ENCODE measurements at places on chromosomes 13 and 19.

- DNase-seq, result no peak
Measured at GRCh38 chr13:110463871-110464510, 97.5 kb downstream of the RAB20 start.

DNA sequence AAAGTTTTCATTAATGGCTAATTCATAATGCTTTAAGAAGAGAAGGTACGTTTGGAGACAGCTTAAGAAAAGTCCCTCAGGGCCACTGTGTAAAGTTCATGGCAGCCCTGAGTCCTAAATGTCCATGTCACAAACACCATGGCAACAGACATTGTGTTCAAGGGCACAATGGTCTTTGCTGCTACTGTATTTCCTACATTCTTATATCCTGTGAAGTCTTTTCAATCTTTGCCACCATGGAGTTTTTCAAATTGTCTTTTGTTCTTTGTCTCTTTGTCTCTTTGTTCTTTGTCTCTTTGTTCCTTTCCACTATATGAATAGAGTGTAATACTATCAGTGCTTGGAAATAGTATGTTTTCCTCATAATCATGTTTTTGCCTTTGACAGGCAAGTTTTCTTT lies 178.8 kb downstream of the VWA8 start:
- no peak for DNase-seq

DNA sequence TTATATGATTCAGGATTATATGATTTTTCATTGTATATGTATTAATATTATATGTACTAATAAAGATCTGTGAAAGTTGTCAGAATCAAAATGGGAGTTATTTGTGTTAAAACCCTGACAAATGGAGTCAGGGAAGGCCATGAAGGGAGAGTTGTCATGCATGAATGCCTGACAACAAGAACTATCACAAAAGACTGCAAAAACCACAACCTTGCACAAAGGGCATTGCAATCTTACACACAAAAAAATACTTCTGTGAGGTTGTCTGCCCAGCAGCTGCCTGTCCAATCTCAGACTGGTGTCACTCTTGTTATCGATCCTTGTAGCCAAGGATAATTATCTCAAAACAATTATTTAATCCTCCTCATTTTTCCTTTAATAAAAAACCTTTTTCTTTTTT lies 21.2 kb upstream of the RBM26 start:
- DNase-seq, result no peak

- DNase-seq, result no peak
Measured at GRCh38 chr19:31534231-31534630, 185.0 kb upstream of the TSHZ3 start.

- DNase-seq, result no peak
Measured at GRCh38 chr13:111398715-111399299, 78.4 kb downstream of the TEX29 start.

- DNase-seq, result peak; percentile 11
Measured at GRCh38 chr19:50909240-50910070, 1.7 kb downstream of the KLK4 start.

DNA sequence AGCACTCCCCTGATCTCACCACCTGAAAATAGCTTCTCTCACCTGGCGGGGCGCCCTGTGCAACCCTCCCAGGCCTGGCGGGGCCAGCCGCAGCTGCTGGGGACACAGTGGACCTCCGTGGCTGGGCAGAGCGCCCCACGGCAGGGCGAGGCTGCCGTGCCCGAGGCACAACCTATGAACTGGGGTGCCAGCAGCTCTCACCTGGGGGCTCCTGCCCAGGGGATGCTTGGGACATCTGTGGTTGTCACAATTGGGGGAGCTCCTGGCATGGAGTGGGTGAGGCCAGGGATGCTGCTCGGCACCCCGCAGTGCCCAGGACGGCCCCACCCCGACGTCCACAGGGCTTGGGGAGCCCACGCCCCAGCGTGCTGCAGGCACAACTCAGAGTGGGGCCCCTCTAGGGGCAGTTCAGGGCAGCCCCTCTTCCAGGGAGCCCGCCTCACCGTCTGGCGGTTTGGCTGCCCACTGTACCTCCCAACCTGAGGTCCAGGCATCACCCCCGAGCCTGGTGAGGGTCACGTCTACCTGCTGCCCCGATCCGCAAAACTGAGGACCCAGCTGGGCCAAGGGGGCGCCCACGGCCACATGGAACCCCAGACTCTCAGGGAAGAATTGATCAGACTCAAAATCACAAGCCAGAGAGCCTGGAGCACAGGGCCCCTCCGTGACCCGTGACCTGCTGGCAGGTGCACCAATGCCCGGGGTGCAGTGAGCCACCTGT lies 5.7 kb downstream of the TMEM259 start:
- no peak for DNase-seq

- DNase-seq, result no peak
Measured at GRCh38 chr19:4499318-4499717, 19.0 kb downstream of the PLIN4 start.

GRCh38 chr13:25771202-25771601 lies 280.6 kb downstream of the SHISA2 start:
- no peak for DNase-seq

DNA sequence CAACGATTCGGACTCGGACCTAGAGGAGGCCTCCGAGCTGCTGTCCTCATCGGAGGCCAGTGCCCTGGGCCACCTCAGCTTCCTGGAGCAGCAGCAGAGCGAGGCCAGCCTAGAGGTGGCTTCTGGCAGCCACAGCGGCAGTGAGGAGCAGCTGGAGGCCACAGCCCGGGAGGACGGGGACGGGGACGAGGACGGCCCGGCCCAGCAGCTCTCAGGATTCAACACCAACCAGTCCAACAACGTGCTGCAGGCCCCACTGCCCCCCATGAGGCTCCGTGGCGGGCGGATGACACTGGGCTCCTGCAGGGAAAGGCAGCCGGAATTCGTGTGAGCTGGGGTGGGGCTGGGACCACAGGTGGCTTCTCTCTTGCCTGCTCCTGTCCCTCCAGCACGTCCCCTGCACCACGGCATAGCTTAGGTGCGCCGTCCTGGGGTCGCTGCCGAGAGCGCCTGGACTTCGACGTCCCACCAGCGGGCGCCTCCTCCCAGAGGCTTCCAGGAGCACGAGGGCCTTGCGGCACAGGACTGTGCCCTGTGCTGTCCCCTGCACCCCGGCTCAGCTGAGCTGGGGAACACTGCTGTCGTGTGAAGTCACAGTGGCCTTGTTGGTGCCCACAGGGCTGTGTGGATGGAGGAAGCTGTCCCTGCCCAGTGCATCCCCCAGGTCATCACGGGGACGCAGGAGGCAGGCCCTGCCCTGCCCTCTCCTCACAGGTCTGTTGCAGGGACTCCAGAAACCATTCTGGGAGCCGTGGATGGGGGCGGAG lies 9.3 kb downstream of the POLR2E start:
- DNase-seq, result no peak

DNA sequence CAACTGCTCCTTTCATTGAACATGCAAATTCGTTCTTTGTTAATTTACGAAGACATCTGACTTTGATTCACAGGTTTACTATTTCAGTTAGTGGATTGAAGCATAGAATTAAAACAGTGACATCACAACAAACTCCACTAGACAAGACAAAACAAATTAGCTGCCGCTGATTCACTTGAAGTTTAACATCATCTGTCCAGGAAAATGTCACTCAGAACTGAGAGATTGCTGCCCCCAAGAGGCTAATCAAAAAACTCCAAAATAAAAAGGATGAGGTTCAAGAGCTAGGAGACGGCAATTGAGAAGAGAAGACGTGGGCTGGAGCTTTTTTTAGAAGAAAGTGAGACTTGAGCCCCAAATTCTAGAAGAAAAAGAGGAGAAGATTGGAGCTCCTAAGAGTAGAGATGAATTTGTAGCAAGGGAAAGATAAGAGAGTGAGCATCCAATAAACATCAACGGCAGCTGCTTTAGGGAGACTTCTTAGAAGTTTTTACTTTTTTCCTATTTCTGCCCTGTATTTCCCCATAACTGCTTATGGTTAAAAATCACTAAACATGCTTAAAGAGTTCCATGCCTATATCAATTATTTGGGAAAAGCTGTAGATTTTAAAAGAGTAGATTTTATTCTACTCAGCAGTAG lies 40.8 kb upstream of the TPP2 start:
- DNase-seq, result peak; percentile 42

DNA sequence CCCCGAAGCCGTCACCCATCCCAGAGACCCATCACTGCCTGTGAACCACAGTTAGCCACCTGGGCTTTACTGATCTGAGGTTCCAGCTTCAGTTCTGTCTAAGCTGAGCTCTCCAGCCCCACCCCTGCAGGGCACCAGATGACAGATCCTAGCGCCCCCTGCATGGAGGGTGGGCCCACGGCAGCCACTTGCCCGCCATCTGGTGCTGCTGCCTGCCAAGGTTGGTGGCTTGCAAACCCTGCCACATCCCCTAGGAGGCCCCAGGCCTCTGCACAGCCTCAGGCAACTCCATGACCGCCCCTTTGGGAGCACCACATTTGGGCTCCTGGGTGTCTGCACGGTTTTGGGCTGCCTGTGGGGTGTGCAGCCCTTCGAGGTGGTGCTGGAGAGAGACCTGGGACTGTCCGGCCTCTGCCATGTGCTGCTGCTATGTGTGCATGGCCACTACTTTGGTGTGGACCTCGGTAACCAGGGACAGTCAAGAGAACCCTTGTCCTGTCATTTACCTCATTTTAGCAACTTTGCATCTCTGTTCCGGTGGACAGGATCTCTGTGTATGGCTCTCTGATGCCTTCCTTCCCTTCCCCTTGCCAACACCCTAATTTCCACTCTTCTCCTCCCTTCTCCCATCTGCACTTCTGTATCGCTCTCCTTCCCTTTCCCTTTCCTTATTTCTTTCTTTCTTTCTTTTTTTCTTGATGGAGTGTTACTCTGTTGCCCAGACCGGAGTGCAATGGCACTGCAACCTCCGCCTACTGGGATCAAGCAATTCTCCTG lies 17.4 kb upstream of the SDHAF1 start:
- peak; percentile 96 for DNase-seq

GRCh38 chr13:47843005-47843404 lies 158.1 kb downstream of the SUCLA2 start:
- DNase-seq, result no peak

- no peak for DNase-seq
Measured at GRCh38 chr19:15869873-15870272, 28.0 kb downstream of the CYP4F2 start.

DNA sequence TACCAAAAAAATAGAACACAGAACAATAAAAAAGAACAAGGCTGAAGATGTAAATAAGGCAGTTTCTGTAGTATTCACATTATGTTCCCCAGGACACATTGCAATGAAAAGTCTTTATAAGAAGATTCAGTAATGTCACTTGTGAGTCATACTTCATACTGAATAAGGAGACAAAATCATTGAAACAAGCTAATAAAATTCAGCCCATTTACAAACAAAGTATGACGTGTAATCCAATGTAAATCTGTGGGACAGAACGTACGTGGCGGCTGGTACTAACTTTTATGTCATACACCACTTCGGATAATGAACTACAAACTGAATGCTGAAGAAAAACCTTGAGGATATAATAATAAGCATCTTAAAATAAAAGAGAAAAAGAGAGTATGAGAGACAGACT lies 512.8 kb upstream of the MIR17HG start:
- DNase-seq, result no peak

GRCh38 chr19:892243-892893 lies 619 bp downstream of the MED16 start:
- no peak for DNase-seq

DNA sequence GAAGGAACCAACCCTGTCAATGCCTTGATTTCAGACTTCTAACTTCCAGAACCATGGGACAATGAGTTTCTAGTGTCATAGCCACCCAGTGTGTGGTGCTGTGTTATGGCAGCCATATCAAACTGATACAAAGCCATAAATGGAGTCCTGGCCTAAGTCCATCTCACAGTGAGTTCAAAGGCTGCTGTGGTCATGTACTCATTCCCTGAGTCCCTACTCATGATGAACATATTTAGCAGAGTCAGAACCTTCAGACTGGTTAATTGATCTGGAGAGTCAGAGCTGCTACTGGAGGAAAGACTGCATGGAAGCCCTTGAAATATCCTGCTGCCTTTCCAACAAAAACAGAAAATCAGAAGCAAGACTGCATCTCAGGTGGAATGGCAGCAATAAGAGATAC lies 39.2 kb upstream of the CSNK1A1L start:
- no peak for DNase-seq

- DNase-seq, result peak; percentile 48
Measured at GRCh38 chr19:34639491-34640085, 37.4 kb downstream of the SCGB2B2 start.

DNA sequence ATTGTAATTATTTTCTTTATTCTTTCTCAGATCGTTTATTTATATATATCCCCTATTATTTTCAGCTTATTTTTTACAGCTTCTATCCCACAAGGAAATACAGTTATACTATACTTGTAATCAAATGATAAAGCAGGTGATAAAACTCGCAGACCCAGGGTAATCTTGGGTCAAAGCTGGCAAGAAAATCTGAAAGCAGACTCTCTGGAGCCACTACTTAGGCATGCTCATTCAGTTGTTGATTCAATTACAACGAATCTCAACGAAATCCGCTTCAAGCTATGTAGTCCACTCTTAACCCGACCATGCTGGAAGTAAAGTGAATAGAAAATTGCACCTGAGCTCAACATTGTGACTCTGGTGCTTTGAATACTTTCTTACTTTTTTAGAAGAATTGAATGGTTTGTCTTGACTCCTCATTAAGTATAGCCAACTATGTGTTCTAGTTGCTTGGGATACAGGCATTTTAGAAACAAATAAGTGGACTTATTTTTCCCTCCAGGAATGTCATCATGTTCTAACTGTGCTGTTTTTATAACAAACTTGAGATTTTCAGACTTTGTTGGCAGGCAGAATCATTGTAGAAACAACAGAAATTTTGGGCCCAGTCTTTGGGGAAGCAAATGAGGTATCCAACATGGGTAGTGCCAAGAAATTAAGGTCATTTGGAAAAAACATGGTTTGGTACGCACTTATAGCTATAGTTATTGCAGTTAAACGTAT lies 21.4 kb downstream of the ESD start:
- peak; percentile 23 for DNase-seq

DNA sequence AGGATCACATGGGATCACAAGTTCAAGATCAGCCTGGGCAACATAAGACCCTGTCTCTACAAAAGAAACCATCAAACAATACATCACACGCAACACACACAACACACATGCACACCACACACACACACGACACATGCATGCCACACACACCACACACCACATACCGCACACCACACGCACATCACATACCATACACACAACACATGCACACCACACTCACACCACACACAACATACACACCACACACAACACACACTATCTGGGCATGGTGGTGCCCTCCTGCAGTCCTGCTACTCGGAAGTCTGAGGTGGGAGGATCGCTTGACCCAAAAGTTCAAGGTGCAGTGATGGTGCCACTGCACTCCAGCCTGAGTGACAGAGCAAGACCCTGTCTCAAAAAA lies 198.3 kb downstream of the USP12 start:
- no peak for DNase-seq

GRCh38 chr19:3693025-3693925 lies 7.0 kb downstream of the PIP5K1C start:
- DNase-seq, result peak; percentile 98

Data from WERI-Rb-1 (cell line).